DND-41 (cell line): ENCODE measurements at places on chromosomes 4 and X.

DNA sequence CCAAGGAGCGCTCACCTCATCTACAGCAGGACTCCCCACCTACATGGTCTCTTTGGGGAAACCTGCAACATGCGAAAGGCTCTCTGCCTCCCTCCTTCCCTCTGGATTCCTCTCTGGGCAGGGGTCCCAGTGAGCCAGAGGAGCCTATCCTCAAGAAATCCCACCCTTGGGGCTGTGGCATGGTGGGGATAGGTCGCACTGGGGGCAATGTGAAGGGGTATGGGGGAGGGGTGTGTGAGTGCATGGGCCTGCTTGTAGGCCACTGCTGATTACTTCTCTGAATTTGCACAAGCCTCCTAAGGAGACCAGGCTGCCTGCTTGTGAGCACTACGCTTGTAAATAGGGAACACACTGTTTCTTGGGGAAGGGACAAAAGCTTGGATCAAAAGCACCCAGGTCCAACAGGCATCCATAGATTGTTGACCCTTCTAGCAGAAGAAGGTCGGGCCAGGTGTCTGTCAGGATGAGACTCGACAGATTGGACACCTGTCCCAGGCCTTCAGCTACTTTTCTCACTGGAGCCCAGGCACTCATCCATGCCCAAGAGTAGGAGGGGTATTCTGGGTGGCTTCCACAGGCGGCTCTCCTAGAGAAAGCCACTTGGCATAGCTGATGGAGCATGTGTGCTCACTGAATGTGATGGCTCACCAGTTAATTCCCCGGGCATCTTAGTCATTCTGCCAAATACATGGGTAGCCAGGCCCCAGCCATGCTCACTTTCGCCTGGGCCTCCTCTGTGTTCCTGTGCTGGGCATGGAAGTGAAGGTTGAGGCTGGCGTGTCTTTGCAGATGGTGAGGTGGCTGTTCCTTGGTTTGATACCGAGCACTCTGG, 75.0 kb downstream of the NBDY start:
- no peak for DNase-seq

- no peak for DNase-seq
Observed at GRCh38 chr4:7315935-7316334, 118.8 kb downstream of the PSAPL1 start.

GRCh38 chr4:25928379-25929297, 14.6 kb downstream of the SMIM20 start:
- DNase-seq = no peak

- no peak for DNase-seq
Observed at GRCh38 chrX:109190542-109190941, 291.3 kb downstream of the GUCY2F start.

- no peak for DNase-seq
Observed at GRCh38 chr4:133186845-133187244, 37.8 kb downstream of the PCDH10 start.

DNA sequence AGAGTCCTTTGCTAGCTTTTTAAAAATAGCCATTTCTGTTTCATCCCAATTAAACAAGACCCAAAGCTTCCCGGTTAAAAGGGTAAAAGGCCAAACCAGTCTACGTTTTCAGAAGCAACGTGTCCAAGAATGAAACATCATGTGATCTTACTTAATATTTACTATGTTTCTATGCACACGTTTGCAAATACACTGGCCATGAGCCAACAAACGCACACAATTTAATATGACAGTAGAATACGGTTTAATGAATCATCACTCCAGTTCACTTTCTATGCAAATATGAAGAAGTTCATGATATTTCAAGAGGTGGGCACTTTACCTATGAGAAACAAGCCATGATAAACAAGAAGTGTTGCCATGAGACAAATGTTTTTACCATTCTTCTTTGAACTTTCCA, 4.3 kb downstream of the NR0B1 start:
- DNase-seq = no peak

- peak; percentile 92 for DNase-seq
Observed at GRCh38 chr4:153152501-153153338, 51.5 kb upstream of the TRIM2 start.

DNA sequence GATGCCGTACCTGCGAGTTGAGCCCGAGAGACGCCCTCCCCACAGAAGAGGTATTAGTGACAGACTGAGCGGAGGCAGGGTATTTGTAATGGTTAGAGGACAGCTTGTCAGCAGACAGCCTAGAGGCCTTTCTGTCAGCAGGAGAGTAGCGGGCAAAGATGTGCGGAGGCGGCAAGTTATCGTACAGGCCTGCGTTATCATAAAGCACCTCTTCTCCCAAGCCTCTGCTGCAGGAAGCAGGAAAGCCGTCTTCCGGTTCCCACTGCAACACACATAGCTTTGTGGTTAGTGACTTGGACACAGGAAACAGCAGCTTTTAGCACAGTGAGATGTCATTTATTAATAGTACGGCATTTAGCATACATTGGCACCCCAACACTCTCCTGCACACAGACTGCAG, 158.3 kb downstream of the AFAP1 start:
- no peak for DNase-seq

GRCh38 chr4:168830777-168831512, 179.1 kb downstream of the CBR4 start:
- no peak for DNase-seq

DNA sequence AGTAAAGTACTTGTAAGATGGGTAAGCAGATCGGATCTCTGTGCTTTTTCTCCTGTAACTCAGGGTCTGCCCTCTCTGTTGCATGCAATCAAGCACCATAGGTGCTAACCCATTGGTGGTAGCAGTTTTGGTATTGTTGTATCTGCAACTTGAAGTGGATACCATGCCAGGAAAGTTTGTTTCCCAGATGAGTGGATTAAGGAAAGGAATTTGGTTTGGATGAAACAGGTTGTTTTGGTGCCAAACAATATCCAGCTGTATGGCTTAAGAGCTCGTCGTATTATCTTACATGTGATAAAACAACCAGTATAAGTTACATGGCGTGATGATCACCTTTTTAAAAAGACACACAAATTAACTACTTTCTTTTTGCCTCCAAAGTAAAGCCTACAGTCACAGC, 280.9 kb upstream of the TENM3 start:
- DNase-seq = no peak

GRCh38 chr4:76622717-76623116, 187.7 kb downstream of the SHROOM3 start:
- no peak for DNase-seq

GRCh38 chrX:112672788-112673560, 6.8 kb downstream of the LHFPL1 start:
- no peak for DNase-seq

DNA sequence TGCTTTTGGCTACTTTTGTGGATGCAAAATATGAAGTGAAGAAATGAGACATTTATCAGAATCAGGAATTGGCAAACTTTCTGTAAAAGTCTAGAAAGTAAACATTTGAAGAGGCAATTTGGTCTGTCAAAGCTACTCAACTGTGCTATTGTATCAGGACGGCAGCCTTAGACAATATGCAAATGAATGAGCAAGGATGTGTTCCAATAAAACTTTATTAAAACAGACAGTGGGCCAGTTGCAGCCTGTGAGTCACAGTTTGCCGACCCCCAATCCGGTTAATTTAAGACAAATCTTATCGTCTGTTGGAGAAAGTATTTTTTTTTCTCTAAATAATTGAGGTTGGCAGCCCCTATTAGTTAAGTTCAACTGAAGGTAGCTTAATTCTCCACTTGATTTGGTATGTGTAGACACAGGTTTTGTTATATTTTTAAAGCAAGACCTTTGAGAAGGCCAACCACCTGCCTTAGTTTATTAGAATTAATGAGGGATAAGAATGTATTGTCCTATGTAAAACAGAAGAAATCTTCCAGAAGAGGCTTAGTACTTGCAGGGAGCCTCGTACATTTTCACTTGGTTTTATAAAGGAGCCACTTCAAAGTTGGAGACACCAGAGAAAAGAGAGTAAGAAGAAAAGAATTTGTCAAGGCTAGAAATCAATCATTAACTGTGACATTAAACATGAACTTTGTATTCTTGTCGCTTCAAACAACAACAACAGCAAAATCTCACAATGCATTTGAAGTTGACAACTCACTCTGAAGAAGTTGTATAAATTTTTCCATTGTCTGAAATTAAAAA, 81.6 kb upstream of the FAT1 start:
- DNase-seq = no peak

GRCh38 chr4:73750730-73751129, 10.4 kb downstream of the CXCL8 start:
- DNase-seq = no peak

DNA sequence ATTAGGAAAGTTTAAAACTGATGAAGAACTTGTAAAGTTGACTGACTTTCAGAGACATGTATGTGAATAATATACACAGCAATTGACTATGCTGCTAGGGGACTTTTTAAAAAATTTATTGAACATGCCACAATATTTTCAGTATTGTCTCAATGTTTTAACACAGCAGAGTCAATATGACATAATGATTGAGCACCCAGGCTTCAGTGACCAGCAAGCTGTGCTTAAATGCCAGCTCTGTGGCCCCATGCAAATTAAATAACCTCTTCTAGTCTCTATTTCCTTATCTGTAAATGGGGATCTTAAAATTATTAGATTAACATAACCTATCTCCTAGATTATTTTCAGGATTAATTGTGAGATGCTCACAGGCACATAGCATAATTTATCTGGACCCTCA, 56.8 kb upstream of the TXK start:
- DNase-seq = no peak

DNA sequence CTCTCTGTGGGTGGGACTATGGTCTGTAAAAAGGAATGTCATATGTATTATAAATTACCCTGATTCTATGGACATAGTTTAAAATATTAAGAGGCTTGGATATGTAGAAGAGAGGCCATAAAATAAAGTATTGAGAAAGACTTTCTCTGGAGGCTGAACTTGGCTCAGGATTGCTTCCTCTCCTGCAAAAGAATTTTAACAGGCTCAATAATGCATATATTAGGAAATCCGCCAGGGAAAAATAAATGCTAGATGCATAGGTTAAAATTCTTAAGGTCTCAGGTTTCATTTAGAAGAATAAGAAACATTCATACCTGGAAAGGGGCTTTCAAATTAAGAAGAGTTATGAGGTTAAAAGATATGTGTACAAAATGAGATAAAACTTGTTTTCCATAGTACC, 424.3 kb downstream of the ARAP2 start:
- no peak for DNase-seq

- DNase-seq = no peak
Observed at GRCh38 chr4:83731609-83732008, 195.7 kb downstream of the GPAT3 start.

DNA sequence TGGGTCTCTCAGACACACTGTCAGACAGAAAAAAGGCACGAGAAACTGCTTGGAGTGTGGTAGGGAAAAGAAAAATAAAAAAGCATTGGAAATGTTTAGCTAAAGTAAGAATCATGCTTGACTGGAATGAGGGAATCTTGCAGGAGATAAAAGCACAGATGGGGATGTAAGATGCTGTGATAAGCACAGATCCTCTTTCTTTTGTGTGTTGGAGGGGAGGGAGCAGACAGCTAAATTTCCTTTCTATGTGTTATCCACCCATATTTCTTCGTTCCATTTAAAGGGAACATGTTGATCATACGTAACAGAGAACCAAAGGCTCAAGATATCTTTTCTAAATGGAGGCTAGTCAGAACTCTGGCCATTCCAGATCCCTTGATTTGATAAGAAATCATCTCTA, 614.0 kb upstream of the LCORL start:
- no peak for DNase-seq

DNA sequence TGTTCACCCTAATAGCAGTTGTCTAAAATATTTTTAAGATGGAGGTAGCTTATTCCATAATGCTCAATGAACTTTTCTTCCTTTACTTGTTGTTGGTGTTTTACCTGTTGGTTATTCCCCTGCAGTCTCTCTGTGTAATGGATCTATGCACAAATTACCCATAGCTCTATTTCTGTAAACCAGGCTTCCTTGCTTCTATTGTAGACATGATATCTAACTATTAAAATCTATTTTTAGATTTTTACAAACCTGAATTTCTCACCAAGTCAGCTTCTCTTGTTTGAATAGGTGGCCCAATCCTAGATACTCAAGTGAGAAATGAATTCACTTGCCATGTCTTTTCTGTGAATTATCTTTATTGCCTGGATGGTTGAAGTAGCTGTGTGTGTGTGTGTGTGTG, 24.8 kb downstream of the BMP2K start:
- DNase-seq = no peak

- no peak for DNase-seq
Observed at GRCh38 chrX:114581528-114582263, 2.2 kb upstream of the HTR2C start.

- no peak for DNase-seq
Observed at GRCh38 chr4:4460759-4461158, 73.9 kb downstream of the NSG1 start.

- DNase-seq = no peak
Observed at GRCh38 chr4:21181716-21182115, 481.5 kb downstream of the PACRGL start.

DNA sequence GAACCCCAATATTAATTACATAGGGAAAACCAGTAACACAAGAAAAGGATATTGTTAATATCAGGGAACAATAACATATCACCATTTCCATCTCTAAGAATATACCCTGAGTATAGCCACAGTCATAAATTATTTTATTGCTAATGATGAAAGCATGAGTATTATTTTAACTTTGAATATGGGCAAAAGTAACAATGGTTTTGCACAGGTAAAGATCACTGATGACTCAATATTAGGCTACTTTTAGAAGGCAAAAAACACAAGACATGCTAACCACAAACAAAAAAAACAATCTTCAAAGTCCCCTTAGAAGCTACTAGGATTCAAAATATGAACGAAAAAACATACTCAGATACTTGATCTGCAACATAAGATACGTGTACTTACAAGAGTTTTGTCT, 36.5 kb downstream of the THOC2 start:
- no peak for DNase-seq

DNA sequence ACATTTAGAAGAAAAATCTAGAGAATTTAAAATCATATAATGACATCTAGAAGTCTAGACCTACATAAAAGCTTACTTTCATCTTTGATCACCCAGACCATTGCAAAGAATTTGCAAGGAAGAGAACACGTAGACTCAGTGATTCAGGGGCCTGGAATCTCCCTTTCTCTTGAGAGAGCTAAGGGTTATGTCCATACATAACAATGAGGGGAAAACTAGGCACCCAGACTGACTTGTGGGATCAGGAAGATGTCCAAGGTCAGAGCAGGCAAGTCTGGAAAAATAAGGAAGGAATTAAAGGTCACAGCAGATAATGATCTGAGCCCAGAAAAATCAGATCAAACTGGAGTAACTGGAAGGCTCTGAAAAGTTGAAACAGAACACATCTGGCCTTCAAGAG, 198.4 kb upstream of the SFRP2 start:
- DNase-seq = no peak

GRCh38 chr4:176002007-176002613, 63.5 kb upstream of the WDR17 start:
- no peak for DNase-seq

- DNase-seq = no peak
Observed at GRCh38 chr4:8311101-8312068, 41.8 kb downstream of the HTRA3 start.

GRCh38 chr4:55251342-55251741, 94.7 kb upstream of the SRD5A3 start:
- no peak for DNase-seq

GRCh38 chr4:153651116-153651515, 33.0 kb upstream of the TLR2 start:
- DNase-seq = no peak
